ENCODE measurements at places on chromosomes 3 and 15.

DNA sequence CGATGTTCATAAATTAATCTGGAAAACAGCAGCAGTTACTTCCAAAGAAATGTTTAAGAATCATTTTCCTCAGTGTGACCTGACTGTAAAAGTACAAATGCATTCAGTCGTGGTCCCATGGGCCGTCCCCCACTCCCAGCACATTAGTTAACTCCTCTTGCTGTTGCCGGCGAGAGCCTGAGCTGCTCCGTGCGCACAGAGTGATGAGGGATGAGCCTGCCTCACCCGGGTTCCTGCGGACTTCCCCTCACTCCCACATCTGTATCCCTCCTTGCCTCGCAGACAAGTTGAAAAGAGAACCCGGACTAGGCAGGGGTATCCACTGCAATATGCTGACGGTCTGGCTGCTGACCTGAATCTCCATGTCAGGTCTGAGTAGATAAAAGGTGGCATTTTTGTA, 861.7 kb upstream of the NR2F2 start:
- no peak overlapping the region for H3K4me3 ChIP-seq
- no peaks in the 10 kb centered on the region for H3K4me1 ChIP-seq
- no peaks in the 10 kb centered on the region for H3K36me3 ChIP-seq
- H3K27ac ChIP-seq, result no peak overlapping the region

DNA sequence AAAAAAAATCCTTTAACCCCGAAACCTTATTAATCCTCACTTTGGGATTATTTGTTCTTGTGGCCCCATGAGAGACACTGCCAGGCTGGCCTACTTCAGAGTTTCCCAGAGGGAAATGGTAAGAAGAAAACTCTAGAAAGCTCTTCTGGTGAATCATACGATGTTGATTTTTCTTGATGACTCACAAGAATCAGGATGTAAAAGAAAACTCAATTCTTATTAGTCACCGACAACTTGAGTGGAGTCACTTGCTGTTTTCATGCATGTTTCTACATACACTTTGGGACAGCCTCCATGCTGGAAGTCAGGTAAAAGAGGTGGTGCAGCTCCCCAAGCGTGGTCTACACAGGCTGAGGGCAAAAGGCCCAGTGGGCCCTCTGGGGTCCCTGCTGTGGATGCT, 42.8 kb downstream of the MYO5C start:
- no peak overlapping the region for H3K27ac ChIP-seq
- H3K36me3 ChIP-seq, result no peaks in the 10 kb centered on the region
- peaks cover 7% of the 10 kb centered on the region for H3K4me1 ChIP-seq
- H3K4me3 ChIP-seq, result no peak overlapping the region

DNA sequence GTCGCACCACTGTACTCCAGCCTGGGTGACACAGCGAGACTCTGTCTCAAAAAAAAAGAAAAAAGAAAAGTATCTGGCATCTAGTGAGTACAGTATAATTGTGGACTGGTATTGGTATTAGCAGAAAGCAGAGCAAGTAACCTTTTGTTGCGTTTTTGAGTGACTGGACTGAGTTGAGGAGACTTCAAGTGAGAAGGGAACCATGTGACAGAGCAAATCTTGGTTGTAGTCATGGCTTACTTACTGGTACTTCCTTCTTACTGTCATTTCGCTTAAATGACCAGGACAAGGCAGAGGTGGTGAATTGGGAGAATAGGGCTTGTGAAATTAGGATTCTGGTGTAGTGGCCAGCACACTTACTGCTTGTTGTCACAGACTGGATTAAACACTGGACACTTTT, 20.6 kb downstream of the RTF1 start:
- H3K4me1 ChIP-seq, result no peaks in the 10 kb centered on the region
- H3K36me3 ChIP-seq, result peaks cover 9% of the 10 kb centered on the region
- no peak overlapping the region for H3K27ac ChIP-seq
- H3K4me3 ChIP-seq, result no peak overlapping the region
- no peak for DNase-seq

- H3K27ac ChIP-seq, result no peak overlapping the region
- no peaks in the 10 kb centered on the region for H3K36me3 ChIP-seq
- DNase-seq, result no peak
- no peaks in the 10 kb centered on the region for H3K27me3 ChIP-seq
- H3K4me1 ChIP-seq, result no peaks in the 10 kb centered on the region
- no peak overlapping the region for H3K4me3 ChIP-seq
Measured at GRCh38 chr3:195197765-195198425, 73.1 kb downstream of the XXYLT1 start.

Data from T-cell (primary cell).